ENCODE measurements at places on chromosomes 7 and 10. TPM values are rescaled to one million over a fixed set of nuclear protein-coding genes. Genes with fewer than 3 reads are reported as not detected.

- DNase-seq = no peak
These were observed 167.9 kb upstream of the SLC26A5 start for GRCh38 chr7:103613655-103614642.

Gene FOXL3
- total RNA-seq = not detected

Gene SDK1
- total RNA-seq = 2.0 TPM

GRCh38 chr7:88328787-88329186 is 22.1 kb upstream of the STEAP4 start:
- DNase-seq = no peak

DNA sequence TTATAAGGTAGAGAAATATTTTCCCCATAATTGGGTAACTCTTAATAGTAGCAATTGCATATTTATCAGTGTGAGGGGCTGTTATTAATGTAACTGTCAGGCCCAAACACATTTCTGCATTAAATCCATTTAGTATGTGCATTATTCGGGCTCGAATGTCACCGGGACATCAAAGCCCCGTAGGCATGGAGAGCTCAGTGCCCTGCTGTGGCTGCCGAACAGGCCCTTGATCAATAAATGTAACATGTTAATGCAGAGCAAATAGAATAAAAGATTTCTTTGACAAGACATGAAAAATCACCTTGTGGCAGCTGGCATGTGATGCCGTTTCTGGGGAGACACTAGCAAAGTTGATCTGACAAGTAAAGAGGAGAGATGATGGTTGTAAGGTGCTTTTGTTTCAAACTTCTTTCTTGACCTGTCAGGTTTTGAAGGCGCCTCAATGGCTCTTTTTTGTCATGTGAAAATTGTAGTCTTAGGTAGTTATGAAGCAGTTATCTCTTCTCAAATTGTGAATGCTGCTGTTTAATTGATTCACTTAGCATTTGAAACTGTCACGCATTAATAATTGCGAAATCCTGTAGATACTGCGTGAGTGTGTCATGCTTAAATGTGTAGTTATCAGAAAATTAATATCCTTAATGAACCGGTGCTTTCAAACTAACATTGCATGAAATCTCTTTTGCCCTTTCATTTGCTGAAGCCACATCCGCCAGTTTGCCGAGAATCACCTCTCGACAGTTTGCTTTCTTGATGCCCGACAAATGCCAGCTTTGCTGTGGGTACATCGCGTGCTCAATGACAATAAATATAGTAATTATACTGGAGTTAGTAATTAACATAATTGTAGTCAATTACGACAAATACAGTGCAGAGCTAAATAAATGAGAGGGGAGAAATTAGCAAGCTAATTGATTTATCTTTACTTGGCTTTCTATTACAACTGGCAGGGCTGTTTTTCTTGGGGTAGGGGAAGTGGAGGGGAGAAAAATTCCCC is 19.5 kb downstream of the LRMDA start:
- DNase-seq = no peak

GRCh38 chr10:18231480-18231879 is 91.3 kb downstream of the CACNB2 start:
- DNase-seq = no peak

Gene FAM180A
- total RNA-seq = not detected

Gene GRM3
- total RNA-seq = not detected

DNA sequence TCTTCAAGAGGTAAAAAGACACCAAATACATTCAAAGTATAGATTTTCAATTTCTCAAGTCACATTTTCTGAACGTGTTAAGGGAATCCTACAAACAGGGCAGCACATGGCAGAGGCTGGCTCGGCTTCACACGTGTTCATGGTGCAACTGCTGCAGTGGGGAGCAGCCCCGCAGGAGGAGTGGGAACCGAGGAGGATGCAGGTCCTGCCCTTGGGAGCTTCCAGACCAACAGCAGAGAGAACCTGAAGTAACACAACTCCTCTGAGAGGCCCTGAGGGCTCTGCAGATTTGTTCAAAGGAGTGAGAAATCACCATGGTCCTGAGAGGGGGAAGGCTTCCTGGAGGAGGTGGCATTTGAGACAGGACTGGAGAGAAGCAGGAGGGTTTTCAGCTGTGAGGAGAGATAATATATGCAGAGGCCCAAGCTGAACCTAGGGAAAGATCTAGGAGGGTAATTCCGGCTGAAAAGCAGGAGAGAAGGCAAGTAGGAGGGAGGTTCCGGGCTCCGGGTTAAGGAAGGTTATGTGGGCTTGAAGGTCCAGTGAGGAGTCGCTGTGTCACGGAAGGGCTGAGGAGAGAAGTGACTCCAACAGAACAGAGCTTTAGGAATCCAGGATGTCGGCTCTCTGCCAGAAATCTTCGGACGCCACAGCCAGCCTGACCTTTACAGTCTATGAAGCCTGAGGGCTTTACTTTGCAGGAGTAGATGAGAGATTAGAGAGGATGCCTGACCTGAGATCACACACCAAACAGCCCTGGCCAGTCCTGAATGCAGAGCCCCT is 77.5 kb downstream of the GPR26 start:
- DNase-seq = no peak

Gene ATOH7
- total RNA-seq = not detected

DNA sequence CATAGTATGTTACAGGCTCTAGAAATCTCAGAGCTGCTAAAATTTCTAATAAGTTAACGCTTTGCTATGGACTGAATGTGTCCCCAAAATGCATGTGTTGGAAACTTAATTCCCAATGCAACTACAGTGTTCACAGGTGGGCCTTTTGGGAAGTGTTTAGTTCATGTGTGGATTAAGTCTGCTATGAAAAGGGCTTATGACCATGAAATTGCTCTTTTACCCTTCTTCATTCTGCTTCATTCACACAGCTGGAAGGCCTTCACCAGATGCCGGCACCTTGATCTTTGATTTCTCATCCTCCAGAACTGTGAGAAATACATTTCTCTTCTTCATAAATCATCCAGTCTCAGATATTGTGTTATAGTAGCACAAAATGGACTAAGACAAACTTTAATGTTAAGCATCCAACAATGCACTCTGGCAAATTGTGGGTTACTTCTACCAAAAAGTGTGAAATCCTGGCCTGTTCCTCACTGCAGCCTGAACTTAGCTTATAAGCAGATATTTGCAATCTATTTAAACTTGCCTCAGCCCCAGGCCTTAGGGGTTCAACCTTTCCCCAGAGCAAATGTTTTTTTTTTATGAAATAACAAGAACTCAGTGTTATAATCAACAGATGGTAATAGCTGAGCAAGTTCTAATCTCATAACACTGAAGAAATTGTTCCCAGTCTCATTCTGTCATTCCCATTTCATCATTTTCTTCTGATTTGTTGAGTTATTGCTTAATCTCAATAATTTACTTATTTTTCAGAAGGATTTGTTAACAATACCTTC is 523.6 kb downstream of the KIF20B start:
- no peak for DNase-seq

- no peak for DNase-seq
These were observed 35.3 kb downstream of the SMURF1 start for GRCh38 chr7:99108613-99109012.

- no peak for DNase-seq
These were observed 3.3 kb downstream of the NPS start for GRCh38 chr10:127552446-127552845.

DNA sequence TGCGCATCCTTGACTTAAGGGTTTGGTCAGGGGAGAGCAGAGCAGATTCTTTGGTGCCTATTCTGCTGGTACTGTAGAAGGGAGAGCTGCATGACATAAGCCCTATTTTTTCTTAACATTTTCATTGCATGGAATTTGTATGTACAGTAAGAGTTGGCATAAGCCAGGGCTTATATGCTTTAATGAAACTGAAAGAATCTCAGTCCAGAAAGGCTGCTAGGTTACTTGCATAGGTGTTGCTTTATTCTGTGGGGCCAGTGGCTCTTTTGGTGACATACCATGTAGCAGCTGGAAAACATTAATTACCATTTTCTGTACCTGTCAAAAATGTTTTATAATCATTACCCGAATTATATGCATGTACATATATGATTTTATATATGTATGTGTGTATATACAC is 152.1 kb downstream of the LYZL1 start:
- DNase-seq = no peak

Gene GATAD1
- 29.6 TPM for total RNA-seq

Gene BHLHA15
- 0.40 TPM for total RNA-seq

DNA sequence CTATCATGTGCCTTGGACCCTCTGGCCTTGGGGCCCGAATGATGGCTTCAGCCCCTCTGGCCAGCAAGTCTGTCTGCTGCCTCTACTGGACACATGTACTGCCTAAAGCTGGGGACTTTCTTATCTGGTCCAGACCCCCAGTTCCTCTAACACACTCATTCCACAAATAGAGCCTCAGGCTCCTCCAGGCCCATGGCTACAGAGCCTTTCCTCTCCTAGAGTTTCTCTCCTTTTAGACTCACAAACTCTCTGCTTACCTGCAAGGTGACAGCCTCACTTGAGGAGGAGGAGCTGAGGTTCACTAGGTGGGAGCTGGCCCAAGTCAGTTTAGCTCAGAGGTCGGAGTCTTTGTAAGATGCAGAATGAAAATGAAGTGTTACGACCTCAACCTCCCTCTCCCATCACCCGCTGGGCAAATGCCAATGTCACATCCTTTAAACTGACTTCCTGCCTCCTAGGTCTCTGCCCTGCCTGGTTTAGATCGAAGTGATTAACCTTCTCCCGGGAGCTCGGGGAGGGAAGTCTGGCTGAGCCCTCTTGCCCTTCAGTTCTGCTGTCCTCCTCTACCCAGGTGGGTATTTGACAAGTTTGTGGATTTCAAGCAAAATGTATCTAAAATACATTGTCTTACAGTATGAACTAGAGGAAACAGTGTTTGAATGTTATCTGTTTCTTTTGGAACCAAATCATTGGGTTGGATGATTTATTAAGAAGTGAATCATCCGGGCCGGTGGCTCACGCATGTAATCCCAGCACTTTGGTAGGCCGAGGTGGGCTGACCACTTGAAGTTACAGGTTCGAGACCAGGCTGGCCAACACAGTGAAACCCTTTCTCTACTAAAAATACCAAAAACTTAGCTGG is 71.9 kb upstream of the TNS3 start:
- DNase-seq = no peak

- no peak for DNase-seq
These were observed 91.1 kb downstream of the CREB5 start for GRCh38 chr7:28503396-28503795.

DNA sequence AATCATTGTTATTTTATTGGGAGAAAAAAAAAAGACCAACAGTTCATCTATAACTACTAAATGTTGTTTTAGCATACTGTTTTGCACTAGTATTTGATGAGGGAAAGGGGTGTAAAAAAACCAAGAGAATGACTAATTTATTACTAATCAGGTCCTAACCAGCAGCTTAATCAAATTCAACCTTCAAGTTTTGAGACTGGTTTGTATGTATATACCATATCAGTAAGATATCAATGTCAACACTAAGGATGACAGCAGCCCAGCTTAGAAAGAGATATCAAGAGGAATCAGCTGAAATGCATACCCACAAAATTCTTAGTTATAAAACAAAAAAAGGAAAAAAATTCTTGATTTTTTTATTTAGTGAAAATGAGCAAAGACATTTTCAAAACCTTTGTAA is 122.6 kb downstream of the KMT2C start:
- DNase-seq = no peak

DNA sequence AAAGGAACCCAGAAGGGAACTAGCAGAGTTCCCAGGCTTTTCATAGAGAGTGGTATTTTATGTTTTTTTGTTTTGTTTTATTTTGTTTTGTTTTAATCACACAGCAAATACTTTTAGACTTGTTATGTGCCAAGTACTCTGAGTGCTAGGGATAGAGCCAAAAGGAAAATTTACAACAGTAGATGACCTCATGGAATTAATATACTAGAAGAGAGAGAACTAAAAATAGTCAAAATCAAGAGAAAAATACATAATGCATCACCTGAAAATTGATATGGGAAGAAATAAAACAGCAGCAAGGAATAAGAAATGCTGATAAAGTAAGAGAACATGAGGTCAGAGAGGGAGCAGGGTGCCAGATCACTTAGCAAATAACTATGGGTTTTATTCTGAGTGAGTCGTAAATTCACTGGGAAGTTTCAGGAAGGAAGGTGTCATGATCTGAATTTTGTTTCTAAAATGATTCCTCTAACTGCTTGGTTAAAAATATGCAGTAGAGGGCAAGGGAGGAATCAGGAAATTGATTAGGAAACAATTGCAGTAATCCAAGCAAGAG is 351.0 kb downstream of the ANKRD7 start:
- DNase-seq = no peak

GRCh38 chr7:138166681-138167080 is 90.4 kb downstream of the AKR1D1 start:
- DNase-seq = no peak

- no peak for DNase-seq
These were observed 9.4 kb downstream of the ZCWPW1 start for GRCh38 chr7:100418930-100419659.

DNA sequence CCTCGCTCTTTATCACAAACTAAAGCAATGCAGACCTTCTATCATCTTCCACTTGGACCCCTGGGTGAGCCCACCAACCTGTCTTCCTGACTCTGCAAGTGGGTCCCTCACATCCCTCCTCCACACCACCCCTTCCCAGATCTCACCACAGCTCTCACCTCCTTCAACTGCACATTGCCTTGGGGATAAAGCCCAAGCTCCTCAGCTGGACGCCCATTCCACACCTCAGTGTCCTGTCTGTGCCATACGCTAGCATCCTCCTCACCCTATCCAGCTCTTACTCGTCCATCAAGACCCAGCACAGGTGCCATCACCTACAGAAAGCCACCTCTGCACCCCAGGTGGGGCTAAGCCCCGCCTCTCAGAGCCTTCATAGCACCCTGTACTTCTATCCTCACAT is 141.0 kb upstream of the LANCL2 start:
- DNase-seq = no peak

Gene PSD
- total RNA-seq = 6.2 TPM

- DNase-seq = no peak
These were observed 724.7 kb upstream of the FZD8 start for GRCh38 chr10:36366843-36367242.

Gene OR9A2
- total RNA-seq = not detected

DNA sequence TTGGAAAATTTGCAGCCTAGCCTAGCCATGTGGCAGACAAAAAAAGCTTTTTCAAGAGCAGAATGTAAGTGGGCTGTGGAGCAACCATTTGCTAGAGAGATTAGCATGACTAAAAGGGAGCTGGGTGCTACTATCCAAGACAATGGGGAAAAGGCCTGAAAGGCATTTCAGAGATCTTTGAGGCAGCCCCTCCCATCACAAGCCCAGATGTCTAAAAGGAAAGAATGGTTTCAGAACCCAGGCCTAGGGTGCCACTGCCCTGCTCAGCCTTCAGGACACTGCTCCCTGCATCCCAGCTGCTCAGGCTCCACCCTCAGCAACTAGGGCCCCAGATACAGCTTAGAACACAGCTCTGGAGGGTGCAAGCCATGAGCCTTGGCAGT is 24.7 kb downstream of the PNLIPRP3 start:
- DNase-seq = no peak

- no peak for DNase-seq
These were observed 89.3 kb upstream of the RNF148 start for GRCh38 chr7:122791959-122792545.

GRCh38 chr10:20207653-20208052 is 391.4 kb downstream of the PLXDC2 start:
- no peak for DNase-seq

DNA sequence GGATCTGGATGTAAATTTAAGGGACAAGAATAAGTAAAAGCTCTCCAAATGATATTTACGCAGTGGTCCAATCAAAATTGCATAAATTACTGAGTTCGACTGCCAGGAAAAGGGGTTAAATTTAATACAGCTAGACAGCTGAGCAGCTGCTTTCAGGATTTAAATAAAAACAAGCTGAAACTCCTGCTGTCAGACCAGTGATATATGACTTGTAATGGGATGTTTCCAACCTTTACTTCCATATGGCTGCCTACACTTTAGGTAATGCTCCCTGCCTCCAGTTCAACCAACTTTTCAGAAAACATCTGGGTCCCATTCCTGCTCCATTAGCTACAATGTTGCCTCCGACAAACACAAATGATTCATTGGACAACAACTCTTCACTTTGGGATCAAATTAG is 326.3 kb upstream of the DGKB start:
- no peak for DNase-seq
